ENCODE measurements at places on chromosomes 6 and 20.

DNA sequence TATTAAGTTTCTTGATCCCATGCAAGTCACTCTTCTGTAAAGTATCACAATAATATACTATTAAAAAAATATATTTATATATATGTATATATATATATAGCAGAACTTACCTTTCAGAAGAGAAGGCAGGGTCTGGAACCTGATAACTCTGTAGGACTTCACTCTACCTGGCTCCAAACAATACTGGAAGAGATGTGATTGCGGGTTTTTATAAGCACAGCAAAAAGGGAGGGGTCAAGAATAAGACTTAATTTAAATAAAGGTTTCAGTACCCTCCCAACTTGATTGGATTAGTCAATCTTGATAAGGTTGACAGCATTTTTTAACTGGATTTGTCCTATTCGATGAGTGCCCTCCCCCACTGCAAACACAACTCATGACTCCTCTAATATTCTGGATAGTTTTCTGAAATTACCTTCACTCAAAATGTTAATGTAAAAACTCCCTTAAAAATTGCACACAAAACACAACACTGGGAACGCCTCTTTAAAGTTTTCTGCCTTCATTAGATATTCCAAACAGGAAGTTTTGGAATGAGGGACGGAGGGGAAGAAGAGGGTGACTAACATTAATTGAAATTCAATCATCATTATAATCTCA lies 4.0 kb upstream of the ZNF217 start:
- DNase-seq: no peak

DNA sequence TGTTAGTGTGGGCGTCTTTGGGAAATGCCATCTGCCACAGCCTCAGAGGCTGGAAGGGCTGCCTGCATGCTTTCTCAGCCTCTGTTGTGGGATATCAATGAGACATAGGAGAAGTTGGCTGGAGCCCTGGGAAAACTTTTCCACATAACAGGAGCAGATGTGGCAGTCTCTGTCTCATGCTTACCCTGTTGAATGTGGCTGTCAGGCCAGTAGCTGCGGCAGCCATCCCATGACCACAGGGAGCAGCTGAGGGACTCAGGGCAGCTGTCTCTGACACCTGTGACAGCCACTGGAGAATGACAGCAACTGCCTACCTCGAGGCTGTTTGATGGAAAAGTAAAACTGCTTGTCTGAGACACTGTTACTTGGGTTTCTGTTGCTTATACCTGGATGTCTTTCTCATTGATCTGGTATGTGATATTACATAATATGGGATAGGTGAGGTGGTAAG lies 64.4 kb downstream of the TULP4 start:
- peak; percentile 53 for DNase-seq

DNA sequence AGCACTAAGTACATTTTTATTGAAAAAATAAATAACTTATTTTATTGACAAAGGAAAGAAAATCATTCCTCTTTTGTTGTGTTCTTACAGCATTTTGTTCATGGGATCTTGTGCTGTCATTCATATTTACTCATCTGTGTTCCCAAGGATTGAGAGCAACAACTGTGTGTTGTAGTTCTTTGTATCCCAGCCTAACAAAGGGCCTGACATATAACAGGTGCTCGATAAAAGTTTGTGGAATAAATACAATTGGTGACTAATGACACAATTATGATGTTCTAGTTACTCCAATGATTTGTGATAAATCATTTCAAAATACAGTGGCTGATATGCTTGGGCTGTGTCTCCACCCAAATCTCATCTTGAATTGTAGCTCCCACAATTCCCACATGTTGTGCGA lies 7.9 kb upstream of the OGFRL1 start:
- no peak for DNase-seq

DNA sequence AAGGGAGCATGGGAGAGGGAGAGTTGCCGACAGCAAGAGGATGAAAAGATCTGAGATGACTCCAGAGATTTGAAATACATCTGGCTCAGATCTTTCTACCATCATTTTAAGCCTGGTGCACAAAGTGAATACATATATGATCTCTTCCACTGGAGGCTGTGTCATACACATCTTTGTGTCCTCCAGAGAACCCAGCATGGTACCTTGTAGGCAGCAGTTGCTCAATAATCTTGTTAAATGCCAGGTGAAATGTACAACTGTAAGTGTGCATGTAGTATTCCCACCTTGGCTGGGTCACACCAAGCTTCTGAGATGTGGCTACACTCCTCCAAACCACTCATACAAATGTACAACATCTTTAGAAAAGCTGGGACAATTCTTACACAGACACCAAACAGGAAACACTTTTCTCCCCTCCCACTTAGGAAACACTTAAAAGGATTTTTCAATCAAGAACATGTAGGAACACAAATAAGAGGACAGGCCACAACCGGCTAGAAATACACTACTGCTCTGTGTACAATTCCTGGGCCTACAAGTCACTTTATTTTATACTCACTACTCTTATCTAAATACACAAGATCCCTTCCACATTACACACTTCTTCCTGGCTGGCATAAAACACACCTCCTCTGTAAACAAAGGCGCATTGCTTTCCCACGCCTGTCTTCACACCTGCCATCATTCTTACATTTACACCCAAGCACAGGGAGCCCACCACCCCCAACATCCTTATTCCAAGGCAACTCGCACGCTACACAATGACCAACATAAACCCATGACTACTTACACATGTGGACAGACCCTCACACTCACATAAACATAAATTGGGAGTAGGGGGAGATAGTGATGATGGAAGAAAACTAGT lies 3.8 kb upstream of the IER3 start:
- no peak for DNase-seq

DNA sequence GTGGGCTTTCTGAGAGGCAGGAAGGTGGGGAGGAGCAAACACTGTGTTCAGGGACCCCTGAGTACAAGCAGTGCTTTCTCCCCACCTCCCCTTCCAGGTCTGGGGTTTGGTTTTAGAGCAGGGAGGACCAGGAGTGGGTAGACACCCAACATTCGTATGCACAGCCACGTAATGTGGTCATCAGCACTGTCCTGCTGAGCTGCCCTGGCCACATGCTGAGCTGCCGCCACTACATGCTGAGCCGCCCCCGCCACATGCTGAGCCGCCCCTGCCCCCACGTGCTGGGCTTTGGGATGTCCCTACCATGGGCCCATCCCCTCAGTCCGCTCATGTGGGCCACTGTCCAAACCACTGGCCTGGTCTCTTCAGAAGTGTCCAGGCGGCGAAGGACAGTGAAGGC lies 214.9 kb upstream of the CST7 start:
- no peak for DNase-seq

GRCh38 chr6:84872996-84873723 lies 108.8 kb upstream of the TBX18 start:
- DNase-seq: no peak

GRCh38 chr6:97205966-97206365 lies 77.0 kb downstream of the MMS22L start:
- DNase-seq: no peak

DNA sequence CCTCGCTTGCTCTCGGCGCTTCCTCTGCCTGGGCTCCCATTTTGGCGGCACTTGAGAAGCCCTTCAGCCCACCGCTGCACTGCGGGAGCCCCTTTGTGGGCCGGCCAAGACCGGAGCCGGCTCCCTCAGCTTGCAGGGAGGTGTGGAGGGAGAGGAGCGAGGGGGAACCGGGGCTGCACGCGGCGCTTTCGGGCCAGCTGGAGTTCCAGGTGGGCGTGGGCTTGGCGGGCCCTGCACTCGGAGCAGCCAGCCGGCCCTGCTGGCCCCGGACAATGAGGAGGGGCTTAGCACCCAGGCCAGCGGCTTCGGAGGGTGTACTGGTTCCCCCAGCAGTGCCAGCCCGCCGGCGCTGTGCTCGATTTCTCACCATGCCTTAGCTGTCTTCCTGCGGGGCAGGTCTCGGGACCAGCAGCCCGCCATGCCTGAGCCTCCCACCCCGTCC lies 10.2 kb upstream of the SRPK1 start:
- no peak for DNase-seq

DNA sequence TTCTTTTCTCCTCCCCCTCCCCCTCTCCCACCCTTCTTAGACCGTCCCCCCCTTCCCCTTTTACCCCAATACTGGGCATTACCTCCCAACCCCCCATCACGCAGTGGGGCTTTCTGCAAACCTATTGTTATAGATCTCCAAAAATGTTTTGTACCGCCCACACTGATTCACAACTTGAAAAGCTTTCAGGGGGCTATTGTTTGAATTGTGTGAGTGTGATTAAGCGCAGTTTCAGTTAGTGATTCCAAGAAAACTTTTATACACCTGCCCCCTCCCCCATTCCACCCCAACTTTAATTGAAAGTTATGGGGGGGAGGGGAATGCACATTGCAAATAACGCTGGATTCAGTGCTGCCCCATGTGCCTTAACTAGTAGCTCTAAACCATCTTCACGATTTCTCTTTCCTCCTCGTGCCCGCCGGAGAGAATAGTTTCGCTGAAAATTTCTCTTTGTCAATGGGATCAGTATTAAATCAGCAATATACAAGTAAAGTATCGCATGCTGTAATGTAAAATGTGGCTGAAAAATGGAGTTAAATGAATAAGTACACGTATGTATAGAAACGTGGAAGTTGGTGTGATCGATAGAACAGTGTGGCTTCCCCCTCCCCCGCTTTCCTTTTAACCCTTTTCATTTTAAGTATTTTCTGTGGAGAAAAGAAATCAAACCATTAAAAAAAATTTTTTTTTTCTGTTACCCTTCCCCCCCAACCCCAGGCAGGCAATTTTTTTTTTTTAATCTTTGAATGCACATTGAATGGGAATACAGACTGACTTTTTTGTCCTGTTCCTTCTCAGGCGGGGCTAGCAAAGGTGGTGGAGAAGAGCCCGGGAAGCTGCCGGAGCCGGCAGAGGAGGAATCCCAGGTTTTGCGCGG lies 632 bp downstream of the LIN28B start:
- DNase-seq: no peak

DNA sequence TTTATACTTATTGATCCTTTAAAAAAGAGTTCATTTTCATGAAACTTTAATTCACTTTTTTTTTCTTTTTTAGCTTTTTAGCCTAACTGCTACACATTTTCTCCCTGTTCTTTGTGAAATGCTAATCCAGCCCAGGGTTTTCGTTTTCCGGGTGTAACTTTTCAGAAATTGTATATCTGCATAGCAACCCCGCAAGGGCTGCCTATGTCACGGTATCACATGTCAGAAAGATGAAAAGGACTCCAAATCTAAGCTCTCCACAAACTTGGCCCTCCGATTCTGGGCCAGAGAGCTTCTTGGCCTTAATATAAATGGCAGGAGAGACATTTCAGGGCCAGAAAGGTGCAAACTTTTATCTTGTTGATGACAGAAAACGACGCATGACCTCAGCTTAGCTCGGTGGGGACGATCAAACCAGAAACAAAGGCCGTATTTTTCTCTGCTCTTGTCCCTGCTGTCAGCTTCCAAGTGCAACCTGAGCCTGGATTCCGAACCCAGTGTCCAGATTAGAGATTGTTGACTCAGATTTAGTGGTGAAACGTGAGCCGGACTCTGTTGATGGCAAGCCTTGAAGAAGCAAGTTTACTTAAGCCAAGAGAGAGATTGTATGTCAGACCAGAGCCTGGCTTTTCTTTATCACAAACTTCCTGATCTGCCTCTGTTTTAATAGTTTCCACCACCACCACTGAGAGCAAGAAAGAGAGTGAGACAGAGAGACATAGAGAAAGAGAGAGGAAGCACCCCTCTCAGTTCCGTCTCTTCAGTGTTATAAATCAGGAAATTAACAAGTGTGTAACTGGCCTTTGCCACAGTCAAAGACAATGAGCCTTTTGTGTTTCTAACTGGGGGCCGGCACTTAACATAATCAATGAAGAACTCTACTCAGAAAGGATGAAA lies 157.8 kb downstream of the SCML4 start:
- DNase-seq: peak; percentile 64

DNA sequence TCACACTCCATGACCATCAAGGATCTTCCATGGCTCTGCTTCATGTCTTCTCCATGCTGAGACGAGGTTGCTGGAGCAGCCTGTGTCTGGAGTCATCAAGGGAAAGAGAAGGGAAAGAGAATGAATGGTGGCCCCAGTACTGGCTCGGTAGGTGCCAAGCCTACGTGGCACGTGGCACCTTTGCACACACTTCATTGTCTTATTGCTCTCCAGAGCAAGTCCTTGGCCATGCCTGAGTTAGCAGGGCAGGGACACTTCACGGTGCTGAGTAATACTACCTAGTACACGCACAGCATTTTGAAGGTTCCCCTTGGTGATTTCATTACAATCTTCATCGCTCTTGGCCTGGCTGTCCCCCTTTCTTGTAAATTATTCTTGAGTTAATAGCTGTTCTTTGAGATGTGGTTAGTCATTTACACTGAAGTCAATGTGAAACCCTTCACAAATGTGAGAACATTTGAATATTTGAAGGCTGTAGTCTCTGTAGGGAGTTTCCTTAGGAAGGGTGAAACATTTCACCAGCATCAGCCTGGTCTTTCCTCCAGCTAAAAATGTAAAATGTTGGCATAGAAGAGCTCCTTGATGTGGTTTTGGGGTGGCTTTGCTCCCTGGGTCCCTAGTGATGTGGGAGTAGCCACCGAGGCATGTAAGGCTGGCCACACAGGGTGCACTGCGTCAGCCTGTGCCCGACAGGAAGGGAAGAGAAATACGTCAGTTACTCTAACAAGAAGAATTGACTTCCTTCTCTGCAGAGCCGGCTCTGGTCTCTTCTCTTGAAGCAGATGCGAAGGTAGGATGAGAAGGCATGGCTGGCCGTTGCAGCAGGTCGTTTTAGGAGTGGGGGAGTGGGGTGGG lies at the start of gene SYTL3:
Gene SYTL3, plus strand, starts transcription at position 766 of the 855 bp plus-strand sequence. CDS start 13,215 bp downstream, outside the sequence.
- peak; percentile 91 for DNase-seq

- no peak for DNase-seq
Observed at GRCh38 chr6:20932284-20932683, 398.0 kb downstream of the CDKAL1 start.

DNA sequence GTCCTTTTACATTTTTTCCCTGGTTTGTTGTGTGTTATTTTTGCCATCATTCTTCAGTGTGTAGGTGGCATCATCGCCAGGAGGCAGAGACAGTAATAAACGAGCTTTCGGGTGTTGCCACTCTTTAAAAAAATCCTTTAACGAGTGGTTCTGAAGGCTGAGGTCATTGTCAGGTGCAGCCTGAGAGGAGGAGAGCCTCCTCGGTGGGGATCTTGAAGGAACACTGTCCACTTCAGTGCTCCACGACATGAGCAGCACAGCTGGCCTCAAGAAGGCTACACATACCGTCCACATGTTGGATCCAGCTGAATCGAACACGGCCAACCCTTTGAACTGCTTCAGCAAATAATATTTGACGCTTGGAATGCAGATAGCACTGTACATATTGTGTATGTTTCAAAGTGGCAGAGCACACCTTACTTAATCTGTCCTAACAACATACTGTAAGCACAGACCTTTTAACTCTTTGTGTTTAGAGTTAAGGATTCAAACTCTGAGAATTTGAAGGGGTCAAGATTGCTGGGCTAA lies 48.0 kb upstream of the FOXQ1 start:
- no peak for DNase-seq
